ENCODE measurements at places on chromosomes 16 and 17.

- DNase-seq = peak; percentile 79
Observed at GRCh38 chr17:28763804-28764266, 20.0 kb downstream of the TRAF4 start.

DNA sequence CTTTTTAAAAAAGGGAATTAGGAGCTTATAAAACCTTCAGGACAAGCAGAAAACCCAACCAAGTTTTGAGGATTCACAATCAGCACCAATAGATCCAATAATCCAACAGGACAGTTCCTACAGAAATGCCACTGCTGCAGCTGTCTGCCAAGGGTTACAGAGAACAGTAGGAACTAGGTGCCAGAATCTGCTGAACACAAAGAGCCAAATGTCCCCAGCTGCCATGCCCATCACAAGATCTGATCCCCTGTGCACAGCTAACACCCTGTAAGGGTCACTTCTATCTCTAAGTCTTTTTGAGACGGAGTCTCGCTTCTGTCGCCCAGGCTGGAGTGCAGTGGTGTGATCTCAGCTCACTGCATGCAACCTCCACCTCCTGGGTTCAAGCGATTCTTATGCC is 262.3 kb downstream of the STX8 start:
- no peak for DNase-seq

DNA sequence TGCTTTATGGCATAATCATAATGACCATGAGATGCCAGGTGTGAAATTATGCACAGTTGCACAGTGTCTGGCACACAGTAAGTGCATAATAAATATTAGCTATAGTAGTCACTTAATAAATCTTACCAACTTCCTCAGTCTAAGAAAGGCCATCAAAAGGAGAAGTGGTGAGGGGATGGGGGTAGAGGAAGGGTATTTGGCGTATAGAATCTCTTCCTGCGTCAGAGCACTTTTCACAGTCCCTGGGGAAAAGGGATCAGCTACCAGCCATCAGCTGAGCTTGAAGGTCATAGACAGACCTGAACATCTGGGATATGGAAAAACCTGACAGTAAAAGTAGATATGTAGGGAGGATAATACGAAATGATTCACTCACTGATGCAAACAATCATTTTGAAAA is 5.8 kb downstream of the CRHR1 start:
- DNase-seq = no peak

DNA sequence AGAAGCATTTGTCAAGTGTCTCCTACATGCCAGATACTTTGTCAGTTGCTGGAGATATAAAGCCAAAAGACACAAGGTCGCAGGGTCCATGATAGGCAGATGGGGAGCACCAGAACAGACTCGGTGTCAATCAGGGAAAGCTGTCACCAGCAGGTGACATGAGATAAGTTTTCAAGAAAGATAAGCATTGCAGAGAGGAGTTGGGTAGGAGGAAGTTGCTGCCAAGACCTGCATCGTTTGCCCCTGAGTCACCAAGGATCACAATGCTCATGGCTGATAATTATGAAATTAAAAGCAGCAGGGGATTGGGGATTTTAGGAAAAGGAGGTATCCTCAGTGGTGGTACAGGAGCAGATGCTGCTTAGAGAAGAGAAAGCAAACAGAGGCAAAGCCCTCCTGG is 551.1 kb upstream of the CDH11 start:
- DNase-seq = no peak

DNA sequence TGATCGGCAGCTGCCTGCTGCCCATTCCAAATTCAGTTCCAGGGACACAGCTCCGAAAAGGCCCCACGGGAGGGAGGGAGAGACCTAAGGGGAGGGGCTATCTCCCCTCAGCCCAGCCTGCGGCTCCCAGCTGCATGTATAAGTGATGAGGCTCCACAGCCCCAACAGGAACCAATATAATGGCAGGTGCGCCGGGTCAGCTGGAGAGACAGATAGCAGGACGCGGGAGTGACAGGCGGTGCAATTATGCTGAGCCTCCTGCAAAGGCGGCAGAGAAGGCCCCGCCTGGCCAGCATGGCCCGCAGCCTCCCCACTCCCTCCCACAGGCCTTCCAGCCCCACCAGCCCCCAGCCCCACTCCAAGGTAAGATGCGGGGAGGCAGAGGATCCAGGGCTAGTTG is 8.1 kb upstream of the C1QL1 start:
- no peak for DNase-seq

DNA sequence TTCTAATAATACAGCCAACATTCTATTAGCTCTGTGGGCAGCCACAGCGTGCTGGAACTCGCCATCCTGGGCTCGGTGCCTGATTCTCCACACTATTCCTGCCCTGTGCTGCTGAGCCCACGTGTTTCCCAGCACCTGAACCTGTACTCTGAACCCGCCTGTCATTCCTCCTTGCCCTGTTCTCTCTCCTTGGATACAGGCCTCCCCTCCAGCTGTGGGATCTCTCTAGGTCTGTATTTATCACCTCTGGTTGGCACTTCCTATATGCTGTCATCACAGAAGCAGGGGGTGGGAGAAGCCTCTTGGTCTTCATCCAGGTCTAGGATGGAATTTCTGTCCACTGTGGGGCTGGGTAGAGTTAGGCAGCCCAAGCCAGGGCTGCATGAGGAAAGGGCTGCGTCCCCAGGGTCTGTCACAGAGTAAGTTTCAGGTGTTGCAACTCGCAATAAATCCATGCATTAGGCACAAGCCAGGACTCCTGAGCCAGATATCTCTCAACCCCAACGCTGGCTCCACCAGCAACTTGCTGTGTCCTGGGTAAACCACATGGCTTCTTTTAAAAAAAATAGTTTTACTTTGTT is 56.0 kb downstream of the ABAT start:
- no peak for DNase-seq

GRCh38 chr16:84754956-84755672 is 55.3 kb downstream of the USP10 start:
- no peak for DNase-seq

DNA sequence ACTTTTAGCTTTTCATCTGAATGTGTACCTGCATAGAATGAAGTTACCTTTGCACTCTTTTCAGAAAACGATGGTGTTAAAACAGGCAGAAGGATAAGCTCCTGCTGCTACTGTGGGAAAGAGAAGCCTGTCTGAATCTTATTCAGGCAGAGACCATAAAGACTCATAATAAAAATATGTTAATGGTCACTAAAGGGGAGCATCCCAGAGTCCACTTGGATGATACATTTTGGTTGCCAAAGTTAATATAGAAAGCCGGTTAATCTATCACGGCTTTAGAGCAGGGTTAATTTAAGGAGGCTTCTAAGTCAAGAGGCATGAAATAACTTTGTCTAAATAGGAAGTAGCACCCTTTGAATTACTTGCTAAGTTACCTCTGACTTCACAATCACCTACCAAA is 2.9 kb downstream of the MARCHF10 start:
- DNase-seq = no peak

GRCh38 chr17:3754458-3755334 is 31.0 kb downstream of the HASPIN start:
- DNase-seq = peak; percentile 88

GRCh38 chr17:20999841-21000532 is 42.8 kb downstream of the USP22 start:
- DNase-seq = no peak

DNA sequence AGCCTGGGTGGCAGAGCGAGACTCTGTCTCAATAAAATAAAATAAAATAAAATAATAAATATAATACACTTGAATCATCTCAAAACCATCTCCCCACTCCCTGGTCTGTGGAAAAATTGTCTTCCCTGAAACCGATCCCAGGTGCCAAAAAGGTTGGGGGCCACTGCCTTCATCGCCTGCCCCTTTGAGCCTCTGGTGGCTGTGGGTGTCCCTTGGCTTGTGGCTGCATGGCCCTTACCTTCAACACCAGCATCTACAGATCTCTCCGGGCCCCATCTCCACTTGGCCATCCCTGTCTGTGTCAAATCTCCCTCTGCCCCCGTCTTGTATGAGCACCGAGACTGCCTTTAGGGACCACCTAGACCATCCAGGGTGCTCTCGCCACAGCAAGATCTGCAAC is 177.3 kb downstream of the SEC14L1 start:
- no peak for DNase-seq

DNA sequence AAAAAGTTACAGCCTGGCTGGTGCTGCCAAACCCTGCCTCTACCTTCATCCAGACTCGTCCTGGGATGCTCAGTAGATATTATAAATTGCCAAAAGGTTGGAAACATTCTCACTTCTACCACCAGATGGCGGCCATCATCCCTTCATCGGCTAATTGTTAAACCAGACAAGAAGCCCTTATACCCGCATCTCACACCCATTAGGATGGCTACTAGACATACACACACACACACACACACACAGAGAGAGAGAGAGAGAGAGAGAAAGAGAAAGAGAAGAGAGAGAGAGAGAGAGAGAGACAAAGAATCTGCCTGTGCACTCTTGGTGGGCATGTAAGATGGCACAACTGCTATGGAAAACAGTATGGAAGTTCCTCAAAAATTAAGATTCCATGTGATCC is 15.0 kb upstream of the SCIMP start:
- peak; percentile 48 for DNase-seq

- no peak for DNase-seq
Observed at GRCh38 chr17:81903896-81904599, 2.0 kb downstream of the NPB start.

DNA sequence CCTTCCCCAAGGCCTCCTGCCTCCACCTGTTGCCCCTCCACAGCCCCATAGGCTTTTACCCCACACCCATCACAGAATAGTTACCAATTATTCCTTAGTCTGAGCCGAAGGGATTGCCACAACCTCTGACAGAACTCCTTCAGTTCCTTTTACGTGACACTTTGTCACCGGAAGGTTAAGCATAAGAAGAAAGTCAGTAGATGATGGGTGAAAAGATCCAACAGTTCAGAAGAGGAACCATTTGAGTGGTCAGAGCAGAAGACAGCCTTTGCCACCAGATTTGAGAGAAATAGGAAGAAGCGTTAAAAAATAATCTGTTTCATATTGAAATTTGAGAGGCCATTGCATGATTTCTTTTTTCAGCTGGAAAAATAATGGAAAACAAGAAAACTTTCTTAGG is 1.2 kb downstream of the SRR start:
- DNase-seq = no peak

DNA sequence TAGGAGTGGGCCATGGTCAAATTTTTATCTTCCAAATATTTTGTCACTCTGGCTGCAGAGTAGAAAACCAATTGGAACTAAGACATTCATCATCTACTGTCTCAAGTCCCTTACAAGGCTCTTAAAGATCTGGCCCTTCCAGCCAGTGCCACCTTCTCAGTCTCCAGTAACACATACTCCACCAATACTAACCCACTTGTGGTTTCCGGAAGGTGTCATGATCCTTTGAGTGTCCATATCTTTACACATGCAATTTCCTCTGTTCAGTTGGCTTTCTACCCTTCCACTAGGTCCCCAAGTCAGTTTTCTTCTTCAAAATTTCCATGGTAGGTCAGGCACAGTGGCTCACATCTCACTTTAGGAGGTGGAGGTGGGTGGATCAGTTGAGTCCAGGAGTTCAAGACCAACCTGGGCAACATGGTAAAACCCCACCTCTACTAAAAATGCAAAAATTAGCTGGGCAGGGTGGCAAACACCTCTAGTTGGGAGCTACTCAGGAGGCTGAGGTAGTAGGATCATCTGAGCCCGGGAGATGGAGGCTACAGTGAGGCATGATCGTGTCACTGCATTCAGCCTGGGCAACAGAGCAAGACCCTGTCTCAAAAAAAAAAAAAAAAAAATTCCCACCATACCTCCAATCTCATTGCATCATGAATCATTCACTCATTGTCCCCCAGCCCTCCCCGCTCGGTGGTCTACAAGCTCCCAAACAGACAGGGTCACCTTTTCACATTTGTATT is 6.0 kb upstream of the GRB2 start:
- DNase-seq = no peak

GRCh38 chr17:75634754-75635609 is 1.7 kb downstream of the SMIM5 start:
- no peak for DNase-seq

GRCh38 chr16:6081320-6081976 is 983.9 kb upstream of the EEF2KMT start:
- peak; percentile 69 for DNase-seq

- peak; percentile 16 for DNase-seq
Observed at GRCh38 chr16:26195225-26195624, 503.5 kb downstream of the HS3ST4 start.

DNA sequence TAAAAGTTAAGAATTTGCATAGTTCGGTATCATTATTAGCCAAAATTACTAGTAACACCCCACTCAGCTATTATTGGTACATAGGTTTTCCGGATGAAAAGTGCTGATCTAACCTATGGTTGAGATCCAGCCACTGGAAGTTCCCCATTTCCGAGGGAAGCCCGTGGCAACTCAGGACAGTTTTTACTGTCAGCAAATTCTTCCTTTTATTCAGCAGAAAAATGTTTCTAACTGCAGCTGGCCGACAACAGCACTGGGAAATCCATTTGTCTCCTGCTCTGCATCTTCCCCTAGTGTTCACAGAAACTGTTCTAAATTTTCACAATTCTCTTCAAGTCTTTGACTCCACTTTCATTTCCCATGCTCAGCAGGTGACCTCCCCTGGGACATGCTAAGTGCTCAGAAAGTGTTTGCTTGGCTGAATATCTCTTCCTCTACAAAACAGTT is 15.5 kb upstream of the MMD start:
- DNase-seq = no peak

DNA sequence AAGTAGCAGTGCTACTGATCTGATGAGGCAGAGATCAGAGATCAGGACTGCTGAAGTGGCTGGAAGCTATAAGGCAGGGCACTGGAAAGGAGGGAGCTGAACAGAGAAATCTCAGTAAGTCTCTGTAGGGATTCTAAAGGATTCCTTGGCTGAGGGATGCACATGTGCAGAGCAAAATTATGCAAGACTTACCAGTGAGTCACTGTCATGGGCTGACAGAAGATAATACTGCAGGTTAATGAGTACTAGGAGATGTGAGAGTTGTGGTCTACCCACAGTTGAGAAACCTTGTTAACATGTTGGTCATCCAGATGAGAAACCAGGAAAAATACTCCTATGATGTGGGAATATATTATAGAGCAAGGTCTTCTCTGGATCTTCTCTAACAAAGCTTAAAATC is 378.1 kb downstream of the HAPSTR1 start:
- DNase-seq = no peak

GRCh38 chr16:47081115-47081514 is 62.6 kb downstream of the NETO2 start:
- DNase-seq = no peak

DNA sequence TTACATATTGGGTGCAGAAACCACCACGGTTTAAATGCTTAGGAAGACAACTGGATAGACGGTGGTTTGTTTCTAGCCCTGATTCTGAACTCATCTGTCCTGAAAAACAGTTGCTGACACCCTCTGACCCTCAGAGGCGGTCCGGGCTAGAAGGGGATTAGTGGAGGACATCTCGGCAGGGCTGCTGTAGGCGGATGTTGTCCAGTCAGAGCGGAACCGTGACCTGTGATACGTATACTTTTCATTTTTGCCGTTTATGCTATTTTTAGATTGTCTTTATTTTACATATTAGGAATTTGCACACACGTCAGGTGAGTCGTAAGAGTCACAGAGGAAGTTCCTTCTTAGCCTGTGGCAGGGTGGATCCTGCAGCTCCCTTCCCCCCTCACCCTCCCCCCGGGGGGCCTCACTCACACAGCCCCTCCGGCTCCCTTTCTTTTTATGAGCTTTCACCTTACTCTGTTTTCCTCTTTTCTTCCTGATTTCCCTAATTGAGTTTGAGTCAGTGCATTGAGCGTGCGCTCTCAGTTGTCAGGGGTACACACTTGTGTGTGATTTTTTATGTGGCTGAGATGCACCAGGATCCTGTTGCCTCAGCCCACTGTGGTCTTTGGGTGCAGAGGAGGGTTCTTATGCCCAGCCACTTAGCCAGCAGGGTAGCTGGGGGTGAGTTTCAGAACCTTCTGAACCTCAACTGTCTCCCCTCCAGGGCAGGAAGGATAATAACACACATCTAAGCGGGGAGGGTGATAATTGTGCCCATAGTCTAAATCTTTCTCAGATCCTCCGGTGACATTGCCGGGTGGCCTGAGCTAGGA is 211.1 kb upstream of the CHMP6 start:
- DNase-seq = no peak
